ENCODE measurements at places on chromosomes 11 and 22.

DNA sequence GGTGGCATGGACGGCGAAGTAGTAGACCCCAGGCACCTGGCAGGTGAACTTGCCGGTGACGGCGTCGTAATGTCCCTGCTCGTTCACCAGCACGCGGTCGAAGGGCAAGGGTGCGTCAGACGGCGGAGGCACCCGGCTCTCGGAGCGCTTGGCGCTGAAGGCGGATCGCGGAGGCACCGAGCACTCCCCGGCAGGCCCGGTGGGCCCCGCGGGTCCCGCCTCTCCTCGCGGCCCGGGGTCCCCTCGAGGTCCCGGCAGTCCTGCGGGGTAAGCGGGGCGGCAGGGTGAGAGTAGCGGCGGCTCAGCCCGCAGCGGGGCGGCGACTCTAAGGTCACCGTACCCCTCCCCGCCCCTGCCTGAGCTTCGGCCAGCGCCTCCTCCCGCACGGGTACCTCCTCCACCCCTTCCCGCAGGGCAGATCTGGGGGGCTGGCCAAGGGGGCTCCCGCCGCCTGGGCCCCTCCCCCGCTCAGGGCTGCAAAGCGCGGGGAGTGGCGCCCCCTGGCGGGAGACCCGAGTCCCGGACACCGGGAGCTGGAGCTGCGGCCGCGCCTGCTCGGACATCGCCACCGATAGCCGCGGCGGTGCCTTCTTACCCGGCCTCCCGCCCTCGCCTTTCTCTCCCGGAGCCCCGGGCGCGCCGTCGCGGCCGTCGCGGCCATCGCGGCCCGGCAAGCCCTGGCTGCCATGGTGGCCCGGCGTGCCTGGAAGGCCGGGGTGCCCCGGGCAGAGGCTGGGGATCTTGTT lies 921 bp downstream of the C1QTNF5 start:
- no peak for DNase-seq

GRCh38 chr22:24588381-24588756 lies 4.5 kb downstream of the LRRC75B start:
- DNase-seq = no peak

DNA sequence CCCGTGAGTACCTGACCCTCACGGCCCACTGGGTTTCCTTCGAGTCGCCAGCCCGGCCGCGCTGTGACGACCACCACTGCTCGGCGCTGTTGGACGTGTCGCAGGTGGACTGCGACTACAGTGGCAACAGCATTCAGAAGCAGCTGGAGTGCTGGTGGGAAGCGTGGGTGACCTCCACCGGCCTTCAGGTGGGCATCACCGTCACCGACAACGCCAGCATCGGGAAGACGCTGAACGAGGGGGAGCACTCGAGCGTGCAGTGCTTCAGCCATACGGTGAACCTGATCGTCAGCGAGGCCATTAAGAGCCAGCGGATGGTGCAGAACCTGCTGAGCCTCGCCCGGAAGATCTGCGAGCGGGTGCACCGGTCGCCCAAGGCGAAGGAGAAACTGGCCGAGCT lies 32.2 kb downstream of the ZBED4 start:
- no peak for DNase-seq

DNA sequence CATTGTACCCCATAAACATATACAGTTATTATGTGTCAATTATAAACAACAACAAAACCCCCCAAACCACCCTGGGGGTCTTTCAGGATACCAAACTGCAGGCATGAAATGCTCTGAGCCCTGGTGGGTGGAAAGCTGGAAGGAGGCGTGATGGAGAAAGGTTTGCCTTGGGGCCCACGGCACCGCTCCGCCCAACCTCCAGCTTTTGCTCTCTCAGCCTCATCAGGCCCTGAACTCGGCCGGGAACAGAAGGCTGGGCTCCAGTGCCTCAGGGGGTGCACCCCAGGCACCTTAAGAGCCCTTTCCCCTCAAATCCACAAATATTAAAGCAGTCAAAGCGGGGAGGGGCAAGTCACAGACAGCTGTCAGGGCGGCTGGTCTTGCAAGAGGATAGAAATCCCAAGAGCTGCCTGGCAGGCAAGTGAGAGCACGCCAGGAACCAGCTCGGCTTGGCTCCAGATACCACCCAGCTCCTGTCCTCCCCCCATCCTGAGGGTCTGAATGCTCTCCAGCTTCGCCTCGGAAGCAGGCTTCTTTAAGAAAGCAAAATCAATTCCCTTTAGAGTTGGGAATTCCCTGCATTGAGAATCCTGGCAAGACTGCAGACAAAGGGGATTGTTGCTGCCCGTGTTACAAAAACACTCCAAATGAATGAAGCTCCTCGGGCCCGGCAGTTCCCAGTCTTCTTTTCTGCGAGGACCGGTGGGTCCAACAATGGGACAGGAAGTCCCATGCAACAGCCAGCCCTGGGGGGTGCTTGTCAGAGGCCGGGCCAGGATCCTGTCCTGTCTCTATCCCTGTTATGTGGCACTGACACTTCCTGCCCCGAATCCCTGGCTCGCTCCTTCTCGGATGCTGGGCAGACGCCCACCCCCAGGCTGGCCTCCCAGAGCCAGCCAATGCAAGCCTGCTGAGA lies 80.8 kb downstream of the NAT10 start:
- DNase-seq = no peak

GRCh38 chr11:8381343-8381742 lies 117.7 kb upstream of the LMO1 start:
- no peak for DNase-seq

DNA sequence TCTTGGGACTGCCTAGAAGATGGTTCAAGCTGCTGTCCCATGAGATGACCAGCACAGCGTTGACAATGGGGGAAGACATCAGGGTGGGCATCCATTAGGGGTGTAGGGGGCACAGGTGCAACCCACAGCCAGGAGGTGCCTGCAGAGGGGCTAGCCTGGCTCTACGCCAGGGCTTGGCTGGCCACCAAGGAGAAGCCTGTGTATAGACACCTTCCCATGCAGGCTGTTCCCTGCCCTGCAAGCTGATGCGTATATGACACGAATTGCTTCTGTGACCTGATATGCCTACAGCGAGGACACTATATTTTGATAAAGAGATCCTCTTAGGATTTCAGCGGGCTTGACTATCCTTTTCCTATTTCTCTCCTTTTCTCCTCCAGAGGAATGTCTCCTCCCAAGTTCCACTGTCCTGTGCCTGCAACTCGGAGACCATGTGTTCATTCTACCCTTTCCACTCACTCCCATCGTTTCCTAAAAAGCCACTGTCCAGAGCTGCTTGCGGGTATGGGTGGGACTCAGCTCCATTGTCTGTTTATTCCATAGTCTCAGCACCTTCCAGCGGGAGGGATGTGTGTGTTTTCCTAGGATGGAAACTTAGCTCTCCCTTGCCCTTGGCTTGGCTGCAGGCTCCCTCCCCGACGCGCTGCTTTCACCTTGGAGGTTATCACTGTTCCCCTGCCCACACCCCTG lies 56.1 kb downstream of the ST14 start:
- no peak for DNase-seq

GRCh38 chr11:59810189-59810910 lies at the start of gene MRPL16:
TSS of gene MRPL16 (minus strand) at chr11:59810778. CDS start at chr11:59810658, 120 bp downstream.
- DNase-seq = peak; percentile 71

- no peak for DNase-seq
These were observed 17.2 kb downstream of the TOB2 start for GRCh38 chr22:41429232-41429950.

DNA sequence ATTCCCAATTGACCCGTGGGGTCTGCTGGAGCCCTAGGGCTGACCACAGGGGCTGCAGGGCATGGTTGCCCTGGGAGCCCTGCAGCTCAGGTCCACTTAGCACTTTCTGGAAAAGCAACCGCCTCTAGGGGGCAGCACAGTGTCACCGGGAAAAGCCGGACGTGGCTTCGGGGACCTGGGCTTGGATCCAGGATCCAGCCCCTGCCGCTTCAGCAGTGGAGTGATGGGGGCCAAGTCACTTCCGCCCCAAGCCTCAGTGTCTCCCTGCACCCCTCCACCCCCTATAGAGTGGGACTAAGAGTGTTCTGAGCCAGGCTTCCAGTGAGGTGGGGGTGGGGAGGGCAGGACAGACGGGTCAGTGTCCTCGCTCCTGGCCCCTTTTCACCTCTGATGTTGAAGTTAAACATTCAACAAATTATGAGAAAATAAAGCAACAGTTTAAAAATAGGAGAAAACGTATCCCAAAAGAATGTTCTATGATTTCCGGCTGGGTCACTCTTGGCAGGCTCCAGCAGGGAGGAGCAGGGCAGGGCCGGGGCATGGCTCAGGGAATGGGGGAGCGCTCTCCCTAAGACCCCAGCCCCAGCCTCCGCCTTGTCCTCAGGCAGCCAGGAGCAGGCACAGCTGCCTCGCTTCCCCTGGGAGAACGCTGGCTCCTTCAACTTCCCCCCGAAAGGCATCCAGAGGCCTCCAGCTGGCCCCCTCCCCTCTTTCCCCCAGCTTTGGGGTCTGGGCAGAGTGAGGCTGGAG lies 96.5 kb upstream of the FGF3 start:
- no peak for DNase-seq

Measured in GF-D8 (cell line).